Thyroid gland (tissue), 4 donors: ENCODE measurements at places on chromosomes 12 and 14. TPM values are rescaled to one million over a fixed set of nuclear protein-coding genes. Genes with fewer than 3 reads are reported as not detected.

DNA sequence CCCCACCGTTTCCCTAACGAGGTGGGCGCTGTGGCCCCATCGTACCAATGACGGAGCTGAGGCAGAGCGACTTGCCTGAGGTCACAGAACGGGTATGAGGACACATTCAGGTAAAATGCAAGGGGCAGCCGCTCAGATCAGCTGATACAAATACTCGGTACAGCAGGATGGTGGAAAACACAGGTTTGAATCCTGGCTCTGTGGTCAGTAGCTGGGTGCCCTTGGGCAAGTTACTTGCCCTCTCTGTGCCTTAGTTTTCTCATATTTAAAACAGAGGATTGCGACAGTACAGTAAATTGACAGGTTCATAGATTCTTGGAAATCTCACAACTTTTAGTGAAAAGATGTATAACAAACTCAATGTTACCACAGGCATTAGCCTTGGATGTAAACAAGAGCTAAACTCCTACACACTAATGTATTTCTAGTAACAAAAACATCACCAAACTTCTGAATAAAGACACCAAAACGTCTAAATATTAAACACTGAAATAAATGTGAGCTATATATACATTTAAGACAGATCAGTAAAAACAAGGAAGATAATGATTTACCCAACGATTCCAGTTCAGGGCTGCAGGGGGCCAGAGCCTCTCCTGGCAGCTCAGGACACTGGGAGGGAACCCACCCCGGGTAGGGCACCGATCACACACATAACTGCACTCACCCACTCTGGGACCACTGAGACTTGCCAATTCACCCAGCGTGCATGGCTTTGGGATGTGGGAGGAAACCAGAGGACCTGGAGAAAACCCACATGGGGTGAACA lies 128.4 kb downstream of the RBM19 start:
- H3K4me1 ChIP-seq, result no peaks in the 10 kb centered on the region
- no peak overlapping the region for H3K4me3 ChIP-seq
- no peaks in the 10 kb centered on the region for H3K27me3 ChIP-seq
- H3K36me3 ChIP-seq, result no peaks in the 10 kb centered on the region

GRCh38 chr12:5650829-5651461 lies 219.0 kb downstream of the NTF3 start:
- no peaks in the 10 kb centered on the region for H3K4me1 ChIP-seq
- no peak overlapping the region for H3K27ac ChIP-seq
- DNase-seq, result no peak
- no peaks in the 10 kb centered on the region for H3K36me3 ChIP-seq

GRCh38 chr12:46259713-46260112 lies 9.1 kb downstream of the SLC38A1 start:
- H3K27ac ChIP-seq, result peak overlapping the region; percentile 84
- no peak overlapping the region for H3K4me3 ChIP-seq
- DNase-seq, result no peak

DNA sequence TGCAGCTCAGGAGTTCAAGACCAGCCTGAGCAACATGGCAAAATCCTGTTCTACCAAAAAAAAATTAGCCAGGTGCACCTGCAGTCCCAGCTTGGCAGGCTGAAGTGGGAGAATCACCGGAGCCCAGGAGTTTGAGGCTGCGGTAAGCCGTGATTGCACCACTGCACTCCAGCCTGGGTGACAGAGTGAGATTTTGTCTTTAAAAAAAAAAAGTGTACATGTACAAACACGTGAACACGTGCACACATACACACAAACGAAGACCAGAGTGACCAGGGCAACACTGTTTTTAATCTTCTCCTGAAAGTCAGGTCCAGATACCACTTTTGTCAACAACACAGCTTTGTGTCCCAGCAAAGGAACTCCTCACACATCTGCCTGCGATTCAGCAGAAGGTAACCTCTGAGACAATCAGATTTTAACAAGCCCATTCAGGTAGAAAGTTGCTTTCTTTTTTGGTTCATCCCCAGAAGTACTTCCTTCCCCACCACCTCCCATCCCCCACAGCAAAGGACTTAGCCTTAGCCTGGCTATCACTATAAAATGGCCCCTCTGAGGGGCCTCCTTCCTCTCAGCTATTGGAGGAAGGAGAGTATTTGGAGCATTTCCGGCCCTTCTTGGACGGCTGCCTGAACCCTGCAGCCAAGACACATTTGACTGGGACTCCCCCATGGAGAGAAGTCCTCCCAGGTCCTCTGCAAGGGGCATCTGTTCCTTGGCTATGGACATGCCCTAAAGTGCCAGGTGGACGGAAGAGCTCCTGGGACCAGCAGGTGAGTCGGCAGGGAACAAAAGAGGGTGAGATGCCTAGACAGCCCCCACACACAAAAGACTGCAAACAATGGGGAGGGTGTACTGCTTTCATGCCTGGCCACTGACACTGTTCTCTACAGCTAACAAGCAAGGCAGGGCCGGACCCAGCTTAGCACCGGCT lies 9.8 kb downstream of the CTDSP2 start:
- H3K4me3 ChIP-seq, result no peak overlapping the region
- DNase-seq, result peak; percentile 72
- no peaks in the 10 kb centered on the region for H3K27me3 ChIP-seq
- no peaks in the 10 kb centered on the region for H3K36me3 ChIP-seq
- H3K27ac ChIP-seq, result peak overlapping the region; percentile 30

GRCh38 chr12:65343801-65344200 lies 65.3 kb downstream of the MSRB3 start:
- H3K27me3 ChIP-seq, result no peaks in the 10 kb centered on the region
- no peaks in the 10 kb centered on the region for H3K4me1 ChIP-seq
- H3K4me3 ChIP-seq, result no peak overlapping the region

GRCh38 chr14:97293659-97294058 lies 496.5 kb downstream of the VRK1 start:
- no peaks in the 10 kb centered on the region for H3K36me3 ChIP-seq
- peaks cover 4% of the 10 kb centered on the region for H3K27me3 ChIP-seq
- H3K4me1 ChIP-seq, result no peaks in the 10 kb centered on the region
- DNase-seq, result no peak
- H3K27ac ChIP-seq, result no peak overlapping the region

The RIMBP2 gene
- total RNA-seq, result 0.11 TPM

The DPY19L2 gene
- 63.4 TPM for total RNA-seq

The FLRT2 gene
- total RNA-seq, result 22.2 TPM

The LRRC10 gene
- not detected for total RNA-seq
